ENCODE measurements at places on chromosomes 13 and 19.

DNA sequence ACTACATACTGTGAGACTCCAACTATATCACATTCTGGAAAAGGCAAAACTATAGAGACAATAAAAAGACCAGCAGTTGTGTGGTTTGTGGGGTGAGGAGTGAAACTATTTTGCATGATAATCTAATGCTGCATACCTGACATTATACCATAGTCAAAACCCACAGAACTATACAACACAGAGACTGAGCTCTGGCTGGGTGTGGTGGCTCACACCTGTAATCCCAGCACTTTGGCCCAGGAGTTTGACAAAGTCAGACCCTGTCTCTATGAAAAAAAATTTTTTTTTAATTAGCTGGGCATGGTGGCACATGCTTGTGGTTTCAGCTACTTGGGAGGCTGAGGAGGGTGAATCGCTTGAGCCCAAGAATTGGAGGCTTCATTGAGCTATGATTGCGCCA lies 11.9 kb downstream of the ZNF541 start:
- DNase-seq: no peak

- DNase-seq: no peak
Observed at GRCh38 chr13:75151081-75151643, 330.8 kb downstream of the TBC1D4 start.

GRCh38 chr13:43848001-43848649 lies 31.4 kb downstream of the CCDC122 start:
- DNase-seq: peak; percentile 69

DNA sequence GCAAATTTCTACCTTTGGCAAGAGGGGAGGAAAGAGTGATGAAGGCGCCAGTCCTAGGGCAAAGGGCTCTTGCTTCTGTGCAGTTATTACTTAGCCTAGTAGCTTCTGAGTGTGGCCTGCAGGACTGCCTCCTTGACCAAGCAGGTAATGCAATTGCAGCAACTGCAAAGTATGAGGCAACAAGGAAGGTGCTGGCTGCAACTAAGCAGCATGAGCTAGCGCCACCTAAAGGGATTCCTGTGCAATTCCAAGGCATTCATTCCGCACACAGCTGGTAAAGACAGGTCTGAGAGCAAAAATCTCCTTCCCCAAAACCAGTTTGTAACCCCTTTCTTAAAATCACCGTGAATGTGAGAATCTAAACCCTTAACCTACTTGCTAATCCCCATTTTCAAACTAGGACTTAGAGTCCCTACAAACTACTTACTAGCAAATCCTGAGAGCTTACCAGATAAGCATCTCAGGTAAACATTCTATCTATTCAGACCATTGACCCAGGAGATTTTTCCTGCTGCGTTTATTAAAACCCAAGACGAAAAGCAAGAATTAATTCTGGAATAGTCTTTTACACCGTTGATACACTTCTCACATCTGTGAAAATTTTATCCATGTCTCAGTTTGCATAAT lies 62.9 kb downstream of the DCT start:
- no peak for DNase-seq

DNA sequence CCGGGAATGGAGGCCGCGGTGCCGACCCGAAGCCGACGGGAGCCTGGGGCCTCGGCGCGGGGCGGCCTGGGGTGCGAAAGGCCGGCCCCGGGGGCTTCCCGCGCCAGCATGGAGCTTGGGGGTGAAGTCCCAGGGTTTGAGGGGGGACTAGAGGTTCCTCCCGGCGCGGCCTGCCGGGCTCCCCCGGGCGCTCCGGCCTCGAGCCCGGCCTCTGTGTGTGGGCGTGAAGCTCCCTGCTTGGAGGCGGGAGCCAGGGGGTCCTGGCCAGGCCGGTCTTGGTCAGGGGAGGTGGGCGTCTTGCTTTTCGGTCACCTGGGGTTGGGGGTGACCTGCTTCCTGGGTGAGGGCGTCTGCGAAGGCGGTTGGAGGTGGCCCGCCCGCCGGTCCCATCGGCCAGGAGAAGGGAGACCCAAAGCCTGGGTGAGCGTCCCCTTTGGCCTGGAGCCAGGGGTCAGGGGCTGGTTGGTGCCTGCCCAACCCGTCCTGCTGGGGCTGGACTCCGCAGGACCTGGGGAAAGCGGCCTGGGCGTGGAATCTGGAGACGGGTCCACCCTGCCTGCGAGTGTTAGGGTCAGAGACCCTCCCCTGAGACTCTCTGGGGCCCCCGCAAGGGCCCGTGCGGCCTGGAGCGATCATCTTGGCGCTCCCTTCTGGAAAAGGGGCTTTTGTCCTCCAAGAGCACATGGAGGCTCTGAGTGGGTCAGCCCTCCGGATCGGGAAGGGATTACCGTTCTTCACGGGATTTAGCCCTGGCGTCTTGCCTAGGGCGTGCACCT lies 535 bp downstream of the BSG start:
- peak; percentile 42 for DNase-seq

GRCh38 chr13:25683056-25683455 lies 311.3 kb downstream of the ATP8A2 start:
- no peak for DNase-seq

GRCh38 chr13:27765650-27766049 lies 26.6 kb upstream of the GSX1 start:
- no peak for DNase-seq

GRCh38 chr13:99028890-99029289 lies 51.0 kb upstream of the DOCK9 start:
- peak; percentile 51 for DNase-seq

GRCh38 chr13:67139551-67139950 lies 90.6 kb downstream of the PCDH9 start:
- no peak for DNase-seq

DNA sequence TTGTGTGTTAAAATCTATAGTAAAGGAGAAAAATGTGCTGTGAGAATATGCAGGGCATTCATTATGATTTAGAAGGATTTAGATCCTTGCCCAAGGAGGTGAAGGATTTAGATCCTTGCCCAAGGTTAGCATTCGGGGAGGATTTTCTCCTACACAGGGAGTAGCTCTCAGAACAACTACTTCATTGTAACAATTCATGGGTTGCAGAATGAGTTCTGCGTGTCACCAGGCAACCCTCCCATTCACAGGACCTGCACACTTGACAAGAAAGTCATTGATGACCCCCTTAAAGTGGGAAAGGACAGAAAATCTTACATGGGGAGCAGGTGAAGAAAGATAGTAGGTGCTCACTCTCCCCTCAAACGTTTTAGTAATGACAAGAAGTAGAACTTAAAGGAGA lies 167.1 kb upstream of the MAB21L1 start:
- no peak for DNase-seq

GRCh38 chr13:108127406-108127805 lies 87.9 kb downstream of the LIG4 start:
- DNase-seq: no peak

- DNase-seq: peak; percentile 44
Observed at GRCh38 chr19:12163826-12164225, 930 bp downstream of the ZNF136 start.

DNA sequence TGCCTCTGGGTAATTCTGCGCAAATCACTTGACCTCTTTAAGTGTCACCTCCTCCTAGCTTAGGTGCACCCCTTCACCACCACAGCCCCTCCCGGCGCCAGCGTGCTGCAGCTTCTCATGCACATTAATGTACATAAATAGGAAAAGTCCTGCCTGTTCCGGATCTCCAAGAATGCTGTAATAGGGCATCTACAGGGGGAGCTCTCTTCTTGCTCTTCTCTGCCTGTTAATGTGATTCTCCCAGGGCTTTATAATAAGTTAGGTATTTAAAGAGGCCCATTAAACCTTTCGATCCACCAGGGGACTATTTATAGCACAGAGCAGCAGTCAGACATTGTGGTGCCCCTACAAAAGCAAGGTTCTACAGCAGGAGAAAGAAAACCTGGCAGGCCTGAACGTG lies 35.3 kb downstream of the SOX1 start:
- no peak for DNase-seq

GRCh38 chr13:51919531-51919930 lies 57.8 kb downstream of the CCDC70 start:
- DNase-seq: no peak

GRCh38 chr13:94708031-94708859 lies 4.1 kb downstream of the SOX21 start:
- DNase-seq: no peak

GRCh38 chr13:99624936-99625540 lies 123.8 kb downstream of the TM9SF2 start:
- no peak for DNase-seq

- no peak for DNase-seq
Observed at GRCh38 chr19:18220632-18221275, 5.5 kb downstream of the PDE4C start.

Measured in inflammatory macrophage (primary cell).